ENCODE measurements at places on chromosomes 6 and 20.
A peak's percentile ranks its signal among the peaks of the same experiment; 100 is the strongest.

- no peak for DNase-seq
- no peak overlapping the region for H3K4me3 ChIP-seq
- H3K27me3 ChIP-seq: no peaks in the 10 kb centered on the region
- no peaks in the 10 kb centered on the region for H3K36me3 ChIP-seq
Observed at GRCh38 chr6:36727505-36728021, 29.9 kb downstream of the RAB44 start.

DNA sequence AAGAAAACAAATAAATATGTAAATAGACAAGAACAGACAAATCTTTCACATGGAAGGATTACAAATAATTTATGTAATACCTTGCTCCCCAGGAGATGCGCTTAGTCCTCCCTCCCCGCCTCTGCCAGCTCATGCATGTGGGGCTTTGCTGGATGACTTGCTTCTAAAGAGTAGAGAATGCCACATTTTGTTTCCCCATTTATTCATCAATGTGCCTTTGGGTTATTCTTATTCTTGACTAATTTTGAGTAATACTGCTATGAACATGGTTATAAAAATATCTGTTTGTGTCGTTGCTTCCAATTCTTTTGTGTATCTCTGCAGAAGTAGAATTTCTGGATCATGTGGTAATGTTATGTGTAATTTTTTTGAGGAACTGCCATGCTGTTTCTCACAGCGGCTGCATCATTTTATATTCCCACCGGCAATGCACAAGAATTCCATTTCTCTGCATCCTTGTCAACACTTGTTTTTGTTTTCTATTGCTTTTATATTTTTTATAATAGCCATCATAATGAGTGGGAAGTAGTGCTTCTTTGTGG is 23.8 kb upstream of the DUSP22 start:
- DNase-seq: no peak
- H3K27ac ChIP-seq: no peak overlapping the region
- no peaks in the 10 kb centered on the region for H3K27me3 ChIP-seq
- no peak overlapping the region for H3K4me3 ChIP-seq
- H3K4me1 ChIP-seq: no peaks in the 10 kb centered on the region

- no peaks in the 10 kb centered on the region for H3K36me3 ChIP-seq
- no peak for DNase-seq
- no peak overlapping the region for H3K4me3 ChIP-seq
Observed at GRCh38 chr6:165055231-165055630, 254.2 kb downstream of the C6orf118 start.

GRCh38 chr6:103534095-103534494 is 1325.6 kb downstream of the HACE1 start:
- no peaks in the 10 kb centered on the region for H3K36me3 ChIP-seq
- H3K4me1 ChIP-seq: no peaks in the 10 kb centered on the region
- no peaks in the 10 kb centered on the region for H3K27me3 ChIP-seq
- no peak overlapping the region for H3K27ac ChIP-seq
- no peak overlapping the region for H3K4me3 ChIP-seq

- H3K4me3 ChIP-seq: no peak overlapping the region
- H3K27ac ChIP-seq: peak overlapping the region; percentile 67
- H3K27me3 ChIP-seq: no peaks in the 10 kb centered on the region
- no peaks in the 10 kb centered on the region for H3K36me3 ChIP-seq
- peaks cover 18% of the 10 kb centered on the region for H3K4me1 ChIP-seq
Observed at GRCh38 chr20:48723308-48724264, 104.2 kb downstream of the PREX1 start.

DNA sequence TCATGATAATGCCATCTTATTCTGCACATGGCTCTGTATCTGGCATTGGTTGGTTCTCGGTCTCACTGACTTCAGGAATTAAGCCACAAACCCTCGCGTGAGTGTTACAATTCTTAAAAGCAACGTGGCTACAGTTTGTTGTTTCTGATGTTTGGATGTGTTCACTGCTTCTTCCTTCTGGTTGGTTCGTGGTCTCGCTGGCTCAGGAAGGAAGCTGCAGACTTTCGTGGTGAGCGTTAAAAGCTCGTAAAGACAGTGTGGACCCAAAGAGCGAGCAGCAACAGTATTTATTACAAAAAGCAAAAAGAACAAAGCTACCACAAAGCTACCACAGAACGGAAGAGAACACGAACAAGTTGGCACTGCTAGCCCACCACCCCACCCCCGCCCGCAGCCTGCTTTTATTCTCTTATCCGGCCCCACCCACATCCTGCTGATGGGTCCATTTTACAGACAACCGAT is 51.1 kb downstream of the MYLIP start:
- no peaks in the 10 kb centered on the region for H3K27me3 ChIP-seq
- H3K36me3 ChIP-seq: no peaks in the 10 kb centered on the region
- no peak overlapping the region for H3K4me3 ChIP-seq
- H3K4me1 ChIP-seq: no peaks in the 10 kb centered on the region
- H3K27ac ChIP-seq: no peak overlapping the region

GRCh38 chr20:41358230-41358629 is 8.4 kb downstream of the EMILIN3 start:
- H3K36me3 ChIP-seq: no peaks in the 10 kb centered on the region
- DNase-seq: no peak
- H3K27me3 ChIP-seq: no peaks in the 10 kb centered on the region
- H3K4me3 ChIP-seq: no peak overlapping the region

GRCh38 chr6:7899101-7899888 is 11.3 kb downstream of the TXNDC5 start:
- peak; percentile 38 for DNase-seq
- peaks cover 40% of the 10 kb centered on the region for H3K36me3 ChIP-seq
- no peak overlapping the region for H3K4me3 ChIP-seq
- peak overlapping the region; percentile 48 for H3K27ac ChIP-seq

Measured in transverse colon (tissue), 4 donors.